ENCODE measurements at places on chromosomes 5 and 9.
A peak's percentile ranks its signal among the peaks of the same experiment; 100 is the strongest.

DNA sequence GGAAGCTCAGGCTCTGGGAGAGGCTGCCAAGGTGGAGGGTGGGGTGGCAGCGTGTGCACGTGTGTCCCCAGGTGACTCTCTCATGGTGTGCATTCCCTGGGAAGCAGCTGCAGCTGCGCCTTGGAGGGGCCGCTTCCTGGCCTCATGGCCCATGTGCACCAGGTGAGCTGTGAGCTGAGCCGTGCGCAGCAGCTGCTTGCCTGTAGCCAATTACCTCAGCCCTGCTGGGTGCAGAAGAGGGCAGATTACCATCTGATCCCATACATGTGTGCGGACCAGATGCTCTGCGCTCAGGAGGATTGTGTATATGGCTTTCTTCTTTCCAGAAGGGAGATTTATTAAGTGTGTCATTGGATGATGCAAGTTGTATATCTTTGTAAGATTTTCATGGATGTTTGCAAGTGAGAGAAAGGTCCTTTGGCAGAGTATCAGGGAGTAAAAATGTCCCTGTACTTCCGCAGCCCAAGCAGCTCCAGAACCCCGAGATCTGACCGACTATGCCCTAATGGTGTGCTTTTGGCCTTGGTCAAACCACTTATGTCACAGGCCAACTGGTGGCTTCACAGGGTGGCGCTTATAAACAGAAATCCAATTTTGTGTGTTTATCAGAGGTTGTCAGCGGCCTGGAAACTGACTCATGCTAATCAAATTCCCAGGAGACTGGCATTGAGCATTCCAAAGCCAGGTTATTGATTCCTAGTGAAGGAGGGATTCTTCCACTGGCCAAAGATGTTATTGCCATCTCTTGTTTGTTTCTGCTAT is 229.3 kb downstream of the GOLPH3 start:
- peak; percentile 93 for DNase-seq

- DNase-seq: no peak
These were observed 16.6 kb upstream of the S1PR3 start for GRCh38 chr9:88974641-88975040.

- DNase-seq: no peak
These were observed 1.8 kb downstream of the ARRDC1 start for GRCh38 chr9:137607141-137607857.

- DNase-seq: no peak
These were observed 40.0 kb upstream of the SMC5 start for GRCh38 chr9:70218767-70219166.

- DNase-seq: peak; percentile 41
These were observed 50.2 kb upstream of the DNAH5 start for GRCh38 chr5:13994621-13995253.
